Right lobe of liver (tissue), 6 donors: ENCODE measurements at places on chromosomes 1 and 21. TPM values are rescaled to one million over a fixed set of nuclear protein-coding genes. Genes with fewer than 3 reads are reported as not detected.
A peak's percentile ranks its signal among the peaks of the same experiment; 100 is the strongest.

DNA sequence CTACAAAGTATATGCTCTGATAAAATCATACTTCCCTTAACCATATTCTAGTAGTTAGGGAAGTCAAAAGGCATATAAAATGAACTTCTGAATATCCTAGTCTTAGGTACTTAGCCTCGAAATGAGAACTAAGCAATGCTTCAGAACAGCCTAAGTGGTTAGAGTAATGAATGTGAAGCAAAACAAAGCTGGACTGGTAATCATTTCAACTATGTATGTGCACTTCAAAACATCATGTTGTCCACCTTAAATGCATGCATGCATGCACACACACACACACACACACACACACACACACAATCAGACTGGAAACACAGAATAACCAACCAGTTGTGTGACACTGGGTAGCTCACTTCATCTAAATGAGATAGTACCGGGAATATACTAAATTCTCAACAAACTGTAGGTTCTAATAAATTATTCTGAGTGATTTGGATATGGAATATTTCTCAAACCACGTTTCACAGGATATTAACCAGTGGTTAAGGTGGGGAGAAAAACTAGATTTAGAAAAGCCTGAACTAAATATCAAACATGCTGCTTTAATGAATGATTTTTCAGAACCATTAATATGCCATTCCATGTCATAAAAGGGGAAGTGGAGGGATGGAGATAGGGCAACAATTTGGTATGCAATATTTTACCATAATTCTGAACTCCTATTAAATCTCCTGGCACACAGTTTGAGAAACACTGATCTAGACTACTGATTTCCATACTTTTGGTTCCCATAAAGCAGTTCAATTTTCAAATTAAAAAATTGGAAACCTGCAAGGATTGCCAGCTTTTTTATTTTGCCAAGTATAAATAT, 19.5 kb downstream of the RNF115 start:
- no peaks in the 10 kb centered on the region for H3K4me1 ChIP-seq
- H3K4me3 ChIP-seq: no peak overlapping the region
- no peaks in the 10 kb centered on the region for H3K36me3 ChIP-seq
- no peak for DNase-seq

DNA sequence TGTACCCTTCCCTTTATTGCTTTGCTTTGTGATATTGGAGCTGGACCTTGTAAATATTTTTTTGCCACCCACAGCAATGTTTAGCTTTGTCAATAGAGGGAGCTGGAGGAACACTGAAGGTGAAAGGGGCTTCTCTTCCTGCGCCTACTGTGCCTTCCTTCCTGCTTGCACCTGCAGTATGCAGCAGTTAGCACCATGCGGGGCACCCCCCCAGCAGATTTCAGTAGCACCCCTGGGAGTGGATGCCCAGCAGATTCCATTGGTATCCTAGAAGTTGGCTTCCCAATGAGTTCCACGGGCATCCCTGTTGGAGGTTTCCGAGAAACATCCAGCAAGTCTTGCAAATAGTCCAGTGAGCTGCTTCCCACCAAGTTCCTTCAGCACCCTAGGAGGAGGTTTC, 25.6 kb downstream of the S100A10 start:
- H3K4me1 ChIP-seq: no peaks in the 10 kb centered on the region
- no peak overlapping the region for H3K27ac ChIP-seq
- no peaks in the 10 kb centered on the region for H3K36me3 ChIP-seq
- no peak for DNase-seq
- H3K4me3 ChIP-seq: no peak overlapping the region

GRCh38 chr1:42960566-42961311, 2.1 kb upstream of the SLC2A1 start:
- no peaks in the 10 kb centered on the region for H3K27me3 ChIP-seq
- no peak for DNase-seq
- no peaks in the 10 kb centered on the region for H3K36me3 ChIP-seq
- no peak overlapping the region for H3K27ac ChIP-seq
- no peak overlapping the region for H3K4me3 ChIP-seq

Gene HTR6
- not detected for total RNA-seq

DNA sequence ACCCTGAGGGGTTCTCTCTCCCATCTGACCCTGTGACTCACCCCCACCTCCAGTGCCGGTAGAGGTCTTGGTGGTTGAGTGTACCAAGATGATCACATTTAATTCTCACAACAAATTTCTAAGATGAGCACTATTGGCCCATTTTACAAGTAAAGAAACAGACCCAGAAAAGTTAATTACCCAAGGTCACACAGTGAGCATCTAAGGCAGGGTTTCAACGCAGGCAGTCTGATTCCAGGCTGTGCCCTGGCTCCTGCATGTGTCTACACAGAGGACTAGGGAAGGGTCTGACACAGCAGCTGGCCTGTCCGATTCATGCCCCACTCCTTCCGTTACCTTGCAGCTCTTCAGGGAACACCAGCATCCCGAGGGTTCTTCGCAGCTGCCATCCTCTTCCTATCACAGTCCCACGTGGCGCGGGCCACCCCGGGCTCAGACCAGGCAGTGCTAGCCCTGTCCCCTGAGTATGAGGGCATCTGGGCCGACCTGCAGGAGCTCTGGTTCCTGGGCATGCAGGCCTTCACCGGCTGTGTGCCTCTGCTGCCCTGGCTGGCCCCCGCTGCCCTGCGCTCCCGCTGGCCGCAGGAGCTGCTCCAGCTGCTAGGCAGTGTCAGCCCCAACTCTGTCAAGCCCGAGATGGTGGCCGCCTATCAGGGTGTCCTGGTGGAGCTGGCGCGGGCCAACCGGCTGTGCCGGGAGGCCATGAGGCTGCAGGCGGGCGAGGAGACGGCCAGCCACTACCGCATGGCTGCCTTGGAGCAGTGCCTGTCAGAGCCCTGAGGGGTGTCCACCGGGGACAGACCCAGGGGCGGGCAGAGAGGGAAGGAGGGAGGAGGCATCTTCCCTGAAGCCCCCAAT, 7.5 kb downstream of the NCDN start:
- H3K36me3 ChIP-seq: no peaks in the 10 kb centered on the region
- no peaks in the 10 kb centered on the region for H3K27me3 ChIP-seq

- no peak overlapping the region for H3K27ac ChIP-seq
- DNase-seq: no peak
- H3K4me3 ChIP-seq: no peak overlapping the region
- H3K36me3 ChIP-seq: no peaks in the 10 kb centered on the region
- H3K4me1 ChIP-seq: peaks cover 15% of the 10 kb centered on the region
Measured at GRCh38 chr1:89355056-89355455, 8.8 kb upstream of the GBP6 start.

GRCh38 chr1:35745124-35745730, 24.6 kb downstream of the CLSPN start:
- H3K36me3 ChIP-seq: no peaks in the 10 kb centered on the region
- DNase-seq: no peak
- H3K27ac ChIP-seq: no peak overlapping the region
- H3K27me3 ChIP-seq: no peaks in the 10 kb centered on the region

GRCh38 chr1:229694053-229694693, 68.1 kb downstream of the URB2 start:
- H3K27ac ChIP-seq: no peak overlapping the region
- DNase-seq: no peak
- H3K36me3 ChIP-seq: no peaks in the 10 kb centered on the region
- H3K27me3 ChIP-seq: no peaks in the 10 kb centered on the region
- no peaks in the 10 kb centered on the region for H3K4me1 ChIP-seq
- H3K4me3 ChIP-seq: no peak overlapping the region

DNA sequence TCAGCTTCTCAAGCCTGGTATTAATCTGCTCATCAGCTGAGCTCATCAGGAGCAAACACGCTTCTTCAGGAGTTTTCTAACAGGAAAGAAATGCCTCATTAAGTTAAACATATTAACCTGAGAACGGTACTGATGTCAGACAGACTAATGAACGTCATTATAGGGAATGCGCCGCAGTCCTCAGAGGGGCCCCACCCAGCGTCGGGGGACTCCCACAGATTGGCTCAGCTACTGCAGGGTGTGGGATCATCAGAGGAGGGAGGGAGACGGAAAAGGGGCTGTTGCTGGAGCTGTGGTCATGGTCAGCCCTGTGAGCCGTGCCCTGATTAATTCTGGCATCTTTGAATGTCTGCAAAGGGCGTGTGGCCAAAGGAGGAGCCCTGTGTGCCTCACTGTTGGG, 348.5 kb downstream of the PTPRU start:
- no peaks in the 10 kb centered on the region for H3K27me3 ChIP-seq
- H3K27ac ChIP-seq: no peak overlapping the region
- no peaks in the 10 kb centered on the region for H3K36me3 ChIP-seq
- no peak overlapping the region for H3K4me3 ChIP-seq
- DNase-seq: no peak

DNA sequence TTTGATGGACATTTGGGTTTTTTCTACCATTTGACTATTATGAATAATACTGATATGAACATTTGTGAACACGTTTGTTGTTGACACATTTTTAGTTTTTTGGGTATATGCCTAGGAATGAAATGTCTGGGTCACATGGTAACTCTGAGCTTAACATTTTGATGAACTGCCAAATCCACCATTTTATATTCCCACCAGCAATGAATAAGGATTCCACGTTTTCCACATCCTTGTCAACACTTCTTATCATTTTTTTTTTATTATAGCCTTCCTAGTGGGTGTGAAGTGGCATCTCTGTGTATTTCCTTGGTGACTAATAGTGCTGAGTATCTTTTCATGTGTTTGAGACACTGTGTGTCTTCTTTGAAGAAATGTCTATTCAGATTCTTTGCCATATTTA, 67.6 kb downstream of the RASAL2 start:
- no peak overlapping the region for H3K27ac ChIP-seq
- no peak for DNase-seq
- H3K27me3 ChIP-seq: no peaks in the 10 kb centered on the region
- no peaks in the 10 kb centered on the region for H3K4me1 ChIP-seq
- no peaks in the 10 kb centered on the region for H3K36me3 ChIP-seq
- H3K4me3 ChIP-seq: no peak overlapping the region

Gene SLC30A10
- 37.3 TPM for total RNA-seq

- no peaks in the 10 kb centered on the region for H3K36me3 ChIP-seq
- no peak for DNase-seq
- H3K4me1 ChIP-seq: no peaks in the 10 kb centered on the region
- no peaks in the 10 kb centered on the region for H3K27me3 ChIP-seq
- no peak overlapping the region for H3K4me3 ChIP-seq
Measured at GRCh38 chr1:27380224-27380623, 2.9 kb downstream of the CD164L2 start.

GRCh38 chr1:81819613-81820012, 18.9 kb downstream of the ADGRL2 start:
- no peaks in the 10 kb centered on the region for H3K36me3 ChIP-seq
- H3K4me3 ChIP-seq: no peak overlapping the region
- DNase-seq: no peak
- no peaks in the 10 kb centered on the region for H3K4me1 ChIP-seq
- H3K27me3 ChIP-seq: no peaks in the 10 kb centered on the region

Gene KCNE1
- total RNA-seq: 5.4 TPM

- no peaks in the 10 kb centered on the region for H3K36me3 ChIP-seq
- no peak for DNase-seq
- no peaks in the 10 kb centered on the region for H3K4me1 ChIP-seq
- H3K4me3 ChIP-seq: no peak overlapping the region
- no peak overlapping the region for H3K27ac ChIP-seq
Measured at GRCh38 chr1:118984722-118985639, 3.2 kb downstream of the TBX15 start.

GRCh38 chr1:84842748-84843231, 50.2 kb downstream of the LPAR3 start:
- H3K27ac ChIP-seq: no peak overlapping the region
- H3K27me3 ChIP-seq: no peaks in the 10 kb centered on the region
- H3K36me3 ChIP-seq: no peaks in the 10 kb centered on the region
- DNase-seq: no peak
- no peaks in the 10 kb centered on the region for H3K4me1 ChIP-seq
- no peak overlapping the region for H3K4me3 ChIP-seq

GRCh38 chr1:23845163-23845562, 19.9 kb upstream of the HMGCL start:
- no peaks in the 10 kb centered on the region for H3K4me1 ChIP-seq
- H3K36me3 ChIP-seq: no peaks in the 10 kb centered on the region
- H3K27me3 ChIP-seq: no peaks in the 10 kb centered on the region
- no peak for DNase-seq
- H3K27ac ChIP-seq: no peak overlapping the region

Gene CELA3A
- total RNA-seq: not detected

- no peaks in the 10 kb centered on the region for H3K27me3 ChIP-seq
- no peak overlapping the region for H3K4me3 ChIP-seq
- H3K36me3 ChIP-seq: peaks cover 17% of the 10 kb centered on the region
- H3K27ac ChIP-seq: no peak overlapping the region
Measured at GRCh38 chr1:119727991-119728390, 16.3 kb downstream of the PHGDH start.

- H3K27me3 ChIP-seq: no peaks in the 10 kb centered on the region
- DNase-seq: peak; percentile 95
- no peaks in the 10 kb centered on the region for H3K36me3 ChIP-seq
- no peaks in the 10 kb centered on the region for H3K4me1 ChIP-seq
Measured at GRCh38 chr1:20574686-20575540, 14.0 kb upstream of the CDA start.

Gene KCNK1
- 1.1 TPM for total RNA-seq

Gene DPT
- total RNA-seq: 2.1 TPM

GRCh38 chr1:167605576-167605975, 24.5 kb upstream of the RCSD1 start:
- H3K4me1 ChIP-seq: peaks cover 11% of the 10 kb centered on the region
- no peak for DNase-seq
- no peaks in the 10 kb centered on the region for H3K36me3 ChIP-seq
- H3K27me3 ChIP-seq: no peaks in the 10 kb centered on the region

GRCh38 chr1:3075666-3076362, 6.8 kb downstream of the PRDM16 start:
- no peak overlapping the region for H3K27ac ChIP-seq
- H3K27me3 ChIP-seq: peaks cover 13% of the 10 kb centered on the region
- no peaks in the 10 kb centered on the region for H3K4me1 ChIP-seq
- no peak for DNase-seq

GRCh38 chr1:84944767-84945486, 51.9 kb upstream of the LPAR3 start:
- DNase-seq: peak; percentile 35
- H3K4me3 ChIP-seq: peak overlapping the region; percentile 34
- H3K36me3 ChIP-seq: no peaks in the 10 kb centered on the region
- H3K4me1 ChIP-seq: no peaks in the 10 kb centered on the region

GRCh38 chr1:3999941-4000735, 100.1 kb upstream of the C1orf174 start:
- no peaks in the 10 kb centered on the region for H3K27me3 ChIP-seq
- H3K4me3 ChIP-seq: no peak overlapping the region
- no peaks in the 10 kb centered on the region for H3K36me3 ChIP-seq
- DNase-seq: no peak
- H3K4me1 ChIP-seq: no peaks in the 10 kb centered on the region

Gene SPRR2D
- total RNA-seq: not detected

GRCh38 chr1:153586347-153586746, 20.7 kb upstream of the S100A2 start:
- H3K36me3 ChIP-seq: no peaks in the 10 kb centered on the region
- H3K27ac ChIP-seq: no peak overlapping the region
- H3K4me1 ChIP-seq: no peaks in the 10 kb centered on the region
- H3K4me3 ChIP-seq: no peak overlapping the region
- DNase-seq: no peak
- H3K27me3 ChIP-seq: no peaks in the 10 kb centered on the region

Gene KCNJ15
- 0.61 TPM for total RNA-seq

GRCh38 chr1:70509996-70510876, 99.2 kb downstream of the CTH start:
- no peak for DNase-seq
- H3K27me3 ChIP-seq: no peaks in the 10 kb centered on the region
- H3K4me1 ChIP-seq: no peaks in the 10 kb centered on the region

GRCh38 chr1:183139281-183139942, 46.7 kb upstream of the LAMC2 start:
- H3K27me3 ChIP-seq: no peaks in the 10 kb centered on the region
- no peaks in the 10 kb centered on the region for H3K36me3 ChIP-seq

Gene SPATA17
- 0.24 TPM for total RNA-seq

Gene TMPRSS3
- total RNA-seq: 0.53 TPM

GRCh38 chr1:183844806-183845205, 39.9 kb downstream of the RGL1 start:
- no peak for DNase-seq
- H3K27ac ChIP-seq: no peak overlapping the region
- H3K27me3 ChIP-seq: no peaks in the 10 kb centered on the region
- no peaks in the 10 kb centered on the region for H3K36me3 ChIP-seq
